ENCODE measurements at places on chromosomes 7 and 10.

DNA sequence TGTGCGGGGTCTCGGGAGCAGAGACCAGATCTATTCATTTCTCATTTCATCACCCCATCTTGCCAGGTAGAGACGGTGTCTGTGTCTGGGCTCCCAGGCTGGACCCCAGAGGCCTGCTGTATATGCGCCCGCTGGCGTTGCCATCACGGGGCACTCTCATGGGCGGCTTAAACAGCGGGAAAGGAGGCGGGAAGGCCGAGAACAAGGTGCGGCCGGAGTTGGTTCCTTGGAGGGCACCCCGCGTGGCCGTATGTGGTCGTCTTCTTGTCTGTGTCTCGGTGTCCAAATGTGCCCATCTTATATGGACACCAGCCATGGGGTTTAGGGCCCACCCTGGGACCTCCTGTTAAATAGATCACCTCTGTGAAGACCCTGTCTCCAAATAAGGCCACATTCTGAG, 2.1 kb upstream of the CFAP46 start:
- no peak for DNase-seq

DNA sequence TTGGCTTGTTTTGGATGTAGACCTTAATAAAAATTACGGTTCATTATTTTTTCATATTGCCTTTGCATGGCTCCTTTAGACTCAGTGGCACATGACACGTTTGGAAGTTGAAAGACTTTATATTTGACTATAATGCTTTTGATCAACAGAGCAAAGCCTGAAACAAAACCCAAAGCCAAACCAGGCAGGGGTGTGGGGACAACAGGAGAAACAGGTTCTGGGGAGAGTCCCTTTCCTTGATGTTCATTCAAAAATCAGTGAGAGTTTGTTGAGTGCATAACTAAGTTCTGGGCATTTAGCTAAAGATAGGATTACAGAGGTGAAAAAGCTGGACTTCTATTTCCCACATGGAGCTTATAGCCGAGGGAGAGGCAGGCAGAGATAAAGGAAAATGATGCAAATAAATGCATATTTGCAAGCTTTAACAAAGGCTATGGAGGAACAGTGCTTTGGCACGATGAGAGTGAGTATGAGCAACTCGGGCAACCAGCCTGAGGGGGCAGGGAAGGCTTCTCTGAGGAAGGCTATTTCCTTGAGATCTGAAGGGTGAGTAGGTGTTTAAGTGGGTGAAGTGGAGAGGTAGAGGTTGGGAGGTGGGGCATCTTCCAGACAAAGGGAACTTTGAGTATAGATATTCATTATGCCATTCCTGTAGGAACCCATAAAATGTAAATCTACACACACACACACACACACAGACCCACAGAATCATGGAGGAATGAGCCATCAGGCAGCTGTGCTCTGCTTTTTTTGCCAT, 34.5 kb upstream of the PDZD8 start:
- DNase-seq = no peak

DNA sequence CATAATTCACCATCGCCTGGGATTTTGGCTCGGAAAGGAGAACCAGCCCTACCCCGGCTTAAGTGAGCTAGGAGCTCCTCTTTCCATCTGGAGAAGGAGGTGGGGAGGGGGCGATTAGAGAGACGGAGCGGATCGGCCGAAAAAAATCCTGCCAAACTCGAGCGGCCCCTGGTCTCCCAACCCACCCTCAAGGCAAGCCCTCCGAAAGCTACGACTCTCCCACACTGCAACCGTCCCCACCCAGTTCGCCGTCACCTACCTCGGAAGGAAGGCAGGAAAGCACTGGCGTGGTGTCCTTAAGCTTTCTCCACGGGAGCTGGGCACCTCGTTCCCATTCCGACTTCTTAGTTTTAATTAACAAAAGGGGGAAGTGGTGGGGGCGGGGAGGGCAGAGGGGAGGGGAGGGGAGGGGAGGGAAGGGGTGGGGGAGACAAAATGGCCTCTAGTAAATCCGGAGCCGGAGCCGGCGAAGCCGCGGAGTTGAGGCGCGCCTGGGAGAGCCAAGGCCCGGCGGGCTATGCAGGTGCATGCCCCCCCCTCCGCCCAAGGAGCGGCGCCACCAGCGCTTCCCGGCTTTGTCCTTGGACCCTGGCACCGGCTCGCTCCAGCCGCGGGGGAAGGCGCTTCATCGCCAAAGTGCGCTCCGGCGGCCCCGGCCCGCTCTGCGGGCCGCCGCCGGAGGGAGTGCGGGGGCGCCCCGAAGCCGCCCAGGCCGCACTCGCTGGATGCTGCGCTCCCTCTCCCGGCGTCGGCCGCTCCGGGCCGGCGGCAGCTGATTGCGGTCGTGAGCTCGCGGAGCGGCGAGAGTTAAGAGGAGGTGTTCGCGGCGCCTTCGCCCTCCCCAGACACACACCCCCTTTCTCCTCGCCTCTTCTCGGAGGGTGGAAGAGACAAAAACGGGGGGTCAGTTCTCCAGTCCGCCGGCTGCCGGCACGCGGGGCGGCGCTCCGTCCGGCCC, at the start of gene LRRC4:
Gene LRRC4, minus strand, starts transcription at position 784 of the 958 bp plus-strand sequence. CDS start 797 bp downstream, outside the sequence.
- DNase-seq = peak; percentile 48

GRCh38 chr7:150784954-150785353, 15.2 kb downstream of the TMEM176B start:
- DNase-seq = no peak

GRCh38 chr10:121574519-121575166, 23.6 kb downstream of the FGFR2 start:
- no peak for DNase-seq

GRCh38 chr10:92418221-92418620, 127.3 kb downstream of the MARCHF5 start:
- no peak for DNase-seq

DNA sequence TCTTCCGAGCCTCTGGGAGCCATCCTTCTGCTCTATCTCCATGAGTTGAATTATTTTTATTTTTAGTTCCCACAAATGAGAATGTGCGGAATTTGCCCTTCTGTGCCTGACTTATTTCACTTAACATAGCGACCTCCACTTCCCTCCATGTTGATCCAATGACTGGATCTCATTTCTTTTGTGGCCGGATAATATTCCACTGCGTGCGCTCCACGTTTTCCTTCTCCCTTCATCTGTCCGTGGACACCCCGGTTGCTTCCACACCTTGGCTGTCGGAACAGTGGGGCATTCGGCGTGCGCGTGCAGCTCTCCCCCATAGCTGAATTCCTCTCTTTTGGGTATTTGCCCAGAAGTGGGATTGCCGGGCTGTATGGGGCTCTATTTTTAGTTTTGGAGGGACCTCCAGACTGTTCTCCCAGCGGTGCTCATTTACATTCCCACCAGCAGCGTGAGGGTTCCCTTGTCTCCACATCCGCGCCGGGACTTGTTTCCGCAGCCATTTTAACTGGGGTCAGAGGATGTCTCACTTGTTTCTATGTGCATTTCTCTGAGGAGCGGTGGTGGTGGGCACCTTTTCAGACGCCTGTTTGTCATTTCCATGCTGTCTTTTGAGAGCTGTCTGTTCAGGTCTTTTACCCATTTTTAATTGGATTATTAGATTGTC, 51.0 kb upstream of the SUN1 start:
- DNase-seq = no peak

- no peak for DNase-seq
Observed at GRCh38 chr10:89475591-89475998, 59.8 kb downstream of the SLC16A12 start.

DNA sequence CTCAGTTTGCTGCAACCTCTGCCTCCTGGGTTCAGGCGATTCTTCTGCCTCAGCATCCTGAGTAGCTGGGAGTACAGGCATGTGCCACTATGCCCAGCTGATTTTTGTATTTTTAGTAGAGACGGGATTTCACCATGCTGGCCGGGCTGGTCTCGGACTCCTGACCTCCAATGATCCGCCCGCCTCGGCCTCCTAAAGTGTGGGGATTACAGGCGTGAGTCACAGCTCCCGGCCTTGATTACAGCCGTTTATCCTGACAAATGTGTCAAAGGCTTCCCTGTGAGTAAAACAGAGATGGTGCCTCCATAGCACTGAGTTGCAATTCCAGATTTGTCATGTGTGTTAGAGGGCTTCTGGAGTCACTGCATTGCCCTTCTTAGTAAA, 273.7 kb downstream of the CCDC3 start:
- DNase-seq = no peak

DNA sequence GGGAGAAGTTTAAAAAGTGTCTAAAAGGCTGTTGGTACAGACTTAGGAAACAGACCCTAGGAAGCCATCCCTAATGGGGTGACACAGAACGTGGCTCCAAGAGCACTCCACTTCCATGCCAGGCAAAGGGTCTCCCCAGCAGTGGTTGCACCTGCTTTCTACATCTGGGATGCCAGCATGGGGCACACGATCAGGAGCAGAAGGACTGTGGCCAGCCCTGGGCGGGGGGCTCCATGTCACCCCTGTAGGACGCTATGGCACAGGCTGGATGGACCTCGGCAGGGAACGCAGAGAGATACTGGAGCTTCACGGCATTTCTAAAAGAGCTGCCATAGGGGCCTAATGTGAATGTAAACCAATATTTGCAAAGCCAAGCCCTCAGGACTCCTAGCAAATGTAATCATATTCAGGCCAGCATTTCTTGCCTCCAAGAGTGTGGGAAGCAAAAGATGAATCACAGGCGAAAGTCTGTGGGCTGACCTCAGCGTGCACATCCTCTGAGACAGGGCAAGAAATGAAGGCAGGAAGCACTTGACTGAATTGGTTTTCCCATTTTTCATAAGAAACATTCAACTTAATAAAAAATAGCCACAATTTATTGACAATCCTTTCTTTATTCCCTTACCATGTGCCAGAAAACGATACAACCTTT, 93.9 kb downstream of the ATXN7L1 start:
- DNase-seq = no peak

DNA sequence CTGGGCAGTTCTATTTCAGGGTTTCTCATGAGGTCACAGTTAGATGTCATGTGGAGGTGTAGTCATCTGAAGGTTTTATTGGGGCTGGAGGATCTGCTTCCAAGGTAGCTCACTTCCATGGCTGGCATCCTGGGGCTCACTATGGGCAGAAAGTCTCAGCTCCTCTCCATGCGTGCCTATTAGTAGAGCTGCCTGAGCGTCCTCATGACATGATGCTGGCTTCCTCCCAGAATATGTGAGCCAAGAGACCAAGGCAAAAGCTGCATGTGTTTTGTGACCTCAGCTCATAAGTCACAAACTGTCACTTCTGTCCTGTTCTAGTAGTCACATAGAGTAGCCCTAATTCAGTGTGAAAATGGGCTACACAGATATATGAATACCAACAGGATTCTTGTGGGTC, 524.4 kb downstream of the SUGCT start:
- no peak for DNase-seq

- DNase-seq = no peak
Observed at GRCh38 chr10:72087969-72088888, at the start of gene SPOCK2. Gene SPOCK2, minus strand, starts transcription at chr10:72088551. Its CDS starts 223 bp downstream, at chr10:72088328.

DNA sequence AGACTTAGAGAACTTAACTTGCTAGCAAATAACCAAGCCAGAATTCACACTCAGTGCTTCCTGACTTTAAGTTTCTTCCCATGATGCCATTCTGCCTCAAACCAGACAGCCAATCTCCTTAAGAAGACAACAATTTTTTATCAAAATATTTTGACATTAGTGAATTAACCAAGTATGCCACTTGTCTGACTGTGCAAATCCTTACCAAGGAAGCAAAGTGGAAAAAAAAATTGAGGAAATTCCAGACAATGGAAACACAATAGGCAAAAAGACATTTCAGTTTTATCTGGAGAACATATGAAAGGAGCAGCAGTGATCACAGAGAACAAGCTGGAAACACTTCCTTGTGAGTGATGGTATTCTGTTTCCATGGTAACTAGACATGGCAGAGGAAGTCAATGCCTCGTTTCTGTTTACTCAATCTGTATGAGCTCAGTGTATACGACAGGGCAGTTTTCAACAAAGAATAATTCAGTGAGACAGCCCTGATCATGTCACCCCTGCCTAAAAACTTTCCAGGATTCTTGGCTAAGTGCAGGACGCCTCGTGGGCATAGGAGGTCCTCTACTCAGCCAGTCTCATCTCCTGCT, 114.2 kb downstream of the DYNC1I1 start:
- no peak for DNase-seq

DNA sequence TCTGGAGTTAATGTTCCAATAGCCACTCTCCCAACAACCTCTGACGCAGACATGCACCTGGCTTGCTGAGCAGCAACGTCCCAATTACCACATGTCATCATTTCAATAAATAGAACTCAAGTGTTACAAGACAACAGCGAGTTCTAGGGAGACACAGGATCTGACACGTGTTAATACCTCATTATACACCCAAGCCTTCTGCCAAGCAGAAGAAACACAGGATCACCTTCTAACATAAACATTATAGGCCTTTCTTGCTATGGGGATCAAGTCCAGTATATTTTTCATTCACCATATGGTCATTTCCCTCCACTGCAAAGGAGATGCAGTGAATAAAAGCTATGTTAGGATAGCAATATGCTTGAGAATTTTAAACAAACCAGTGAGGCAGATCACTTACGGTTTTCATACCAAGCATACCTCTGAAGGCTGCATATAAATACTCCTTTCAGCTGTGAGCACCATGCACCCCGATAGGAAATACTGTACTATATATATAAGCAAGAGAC, 74.2 kb downstream of the JAZF1 start:
- peak; percentile 47 for DNase-seq

- no peak for DNase-seq
Observed at GRCh38 chr7:19284136-19284535, 138.9 kb upstream of the FERD3L start.

DNA sequence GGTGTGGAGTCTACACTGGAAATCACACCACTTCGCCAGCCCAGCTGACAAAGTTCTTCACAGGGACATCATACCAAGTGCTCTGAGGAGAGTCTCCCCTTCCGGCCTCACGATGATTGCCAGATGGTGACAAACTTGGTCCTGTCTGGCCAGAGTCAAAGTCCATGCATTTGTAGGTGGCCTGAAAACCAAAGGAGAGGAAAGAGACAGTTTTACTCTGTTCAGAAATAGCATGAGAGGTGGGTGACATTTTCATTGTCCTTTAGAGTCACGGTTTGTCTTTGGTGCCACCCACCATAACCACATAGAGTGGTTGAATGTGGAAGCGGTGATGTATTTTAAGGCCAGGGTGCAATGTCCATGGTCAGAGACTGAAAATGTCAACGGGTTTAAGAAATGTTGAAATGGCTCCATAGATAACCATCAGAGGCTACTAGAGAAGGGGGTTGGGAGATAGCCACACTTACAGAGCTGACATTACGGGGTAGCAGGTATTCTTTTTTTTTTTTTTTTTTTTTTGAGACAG, 33.0 kb downstream of the BTBD16 start:
- no peak for DNase-seq

GRCh38 chr10:125085258-125086054, 74.9 kb downstream of the CTBP2 start:
- no peak for DNase-seq

DNA sequence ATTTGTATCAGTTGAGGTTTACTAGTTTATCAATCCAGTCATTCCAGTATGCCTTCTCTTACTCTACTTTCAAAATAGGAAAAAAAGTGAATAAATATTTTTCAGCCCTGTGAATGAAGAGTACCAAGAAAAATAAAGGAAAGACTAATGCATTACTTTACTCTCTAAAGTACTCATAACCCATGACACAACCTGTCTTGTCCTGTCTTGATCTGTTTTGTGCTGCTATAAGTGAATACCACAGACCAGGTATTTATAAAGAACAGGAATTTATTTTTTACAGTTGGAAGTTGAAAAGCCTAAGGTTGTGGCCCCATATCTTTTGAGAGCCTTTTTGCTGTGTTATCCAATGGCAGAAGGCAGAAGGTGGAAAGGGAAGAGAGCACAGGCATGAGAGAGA, 194.6 kb upstream of the DKK1 start:
- no peak for DNase-seq

GRCh38 chr7:116159711-116160110, 50.6 kb upstream of the TES start:
- DNase-seq = no peak
